ENCODE measurements at places on chromosomes 2 and 18.

- no peak overlapping the region for H3K4me3 ChIP-seq
- H3K36me3 ChIP-seq: no peaks in the 10 kb centered on the region
- H3K4me1 ChIP-seq: peaks cover 4% of the 10 kb centered on the region
- DNase-seq: no peak
- H3K27ac ChIP-seq: no peak overlapping the region
These were observed 19.6 kb upstream of the CREB1 start for GRCh38 chr2:207510148-207510547.

DNA sequence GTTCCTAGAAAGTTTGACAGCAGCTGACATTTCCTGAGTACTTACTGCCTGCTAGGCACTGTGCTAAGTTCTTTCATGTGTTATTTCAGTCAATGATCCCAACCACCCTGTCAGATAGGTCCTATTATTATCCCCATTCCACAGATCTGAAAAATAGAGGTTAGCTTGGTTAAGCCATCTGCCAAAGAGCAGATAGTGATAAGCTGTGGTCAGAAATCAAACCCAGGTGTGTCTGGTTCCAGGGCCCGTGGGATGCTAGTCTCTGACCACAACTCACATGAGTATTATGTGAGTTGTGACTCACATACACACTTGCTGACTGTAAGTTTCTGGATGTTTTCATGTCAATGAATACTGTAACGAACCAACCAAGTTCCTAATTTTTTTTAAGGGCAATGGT, 132.0 kb upstream of the APCDD1 start:
- H3K27me3 ChIP-seq: no peaks in the 10 kb centered on the region
- no peak overlapping the region for H3K27ac ChIP-seq
- H3K4me3 ChIP-seq: no peak overlapping the region
- no peaks in the 10 kb centered on the region for H3K4me1 ChIP-seq
- no peak for DNase-seq
- no peaks in the 10 kb centered on the region for H3K36me3 ChIP-seq

DNA sequence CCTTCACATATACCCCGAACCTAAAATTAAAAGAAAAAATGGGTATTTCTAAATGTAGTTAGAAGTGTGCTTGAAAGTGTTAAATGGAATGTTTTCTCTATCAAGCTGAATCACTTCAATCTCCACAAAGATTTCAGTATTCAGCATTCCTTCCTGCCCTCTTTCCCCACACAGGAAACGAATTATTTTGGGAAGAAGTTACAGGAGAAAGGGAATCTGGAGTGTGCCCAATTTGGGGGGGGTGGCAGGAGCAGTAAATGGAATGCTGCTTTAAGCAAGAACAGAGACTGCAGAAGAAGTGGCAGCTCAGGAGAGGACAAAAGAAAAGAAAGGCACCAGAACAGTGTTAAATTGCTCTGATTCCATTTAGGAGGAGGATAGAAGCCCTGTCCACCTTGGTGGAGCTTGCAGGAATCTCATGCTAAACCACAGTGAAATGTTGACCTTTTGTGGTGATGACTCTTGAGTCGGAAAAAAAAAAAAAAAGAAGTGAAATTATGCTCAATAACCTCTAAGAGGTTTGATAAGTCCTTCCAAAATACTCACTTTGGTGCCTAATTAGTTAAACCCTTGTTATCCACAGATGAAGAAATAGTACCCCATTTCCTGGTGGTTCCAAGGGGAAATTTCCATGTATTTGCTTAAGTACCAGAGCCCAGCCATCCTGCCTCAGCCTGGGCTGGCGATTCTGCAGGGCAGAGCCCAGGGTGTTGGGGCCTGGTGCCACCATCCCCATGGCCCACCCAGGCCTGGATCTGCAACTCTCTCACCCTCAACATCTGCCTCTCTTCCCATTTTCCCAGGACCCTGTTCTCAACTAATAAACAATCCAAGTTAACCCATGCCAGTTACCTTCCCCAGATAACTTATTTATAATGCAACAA, 56.5 kb downstream of the MYO5B start:
- no peak overlapping the region for H3K27ac ChIP-seq
- no peak overlapping the region for H3K4me3 ChIP-seq
- no peaks in the 10 kb centered on the region for H3K36me3 ChIP-seq
- DNase-seq: no peak
- H3K4me1 ChIP-seq: no peaks in the 10 kb centered on the region
- peaks cover 4% of the 10 kb centered on the region for H3K27me3 ChIP-seq

- no peaks in the 10 kb centered on the region for H3K4me1 ChIP-seq
- no peaks in the 10 kb centered on the region for H3K27me3 ChIP-seq
- no peak for DNase-seq
- no peaks in the 10 kb centered on the region for H3K36me3 ChIP-seq
- no peak overlapping the region for H3K4me3 ChIP-seq
These were observed 20.0 kb upstream of the XPO1 start for GRCh38 chr2:61558160-61558559.

- no peaks in the 10 kb centered on the region for H3K36me3 ChIP-seq
- H3K27me3 ChIP-seq: no peaks in the 10 kb centered on the region
- H3K4me3 ChIP-seq: no peak overlapping the region
- no peak overlapping the region for H3K27ac ChIP-seq
These were observed 89.0 kb upstream of the HK2 start for GRCh38 chr2:74744731-74745515.

DNA sequence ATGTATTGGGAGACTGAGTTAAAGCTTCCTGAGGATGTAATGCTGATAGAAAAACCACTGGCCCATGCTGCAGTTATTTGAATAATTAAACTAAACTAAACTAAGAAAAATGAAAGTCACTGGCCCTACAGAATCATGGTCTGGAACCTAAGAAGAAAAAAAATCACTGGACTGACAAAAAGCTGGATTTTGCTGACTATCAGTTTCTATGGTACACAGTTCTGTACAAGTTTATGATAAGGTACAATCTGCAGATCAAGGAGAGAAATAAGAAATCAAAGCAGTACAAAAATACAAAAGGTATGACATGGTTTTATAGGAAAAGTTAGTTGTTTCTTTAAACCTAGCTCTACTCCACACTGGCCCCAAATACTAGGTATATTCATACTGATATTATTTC, 15.6 kb downstream of the PPP4R3B start:
- DNase-seq: no peak
- H3K4me1 ChIP-seq: peaks cover 8% of the 10 kb centered on the region
- no peaks in the 10 kb centered on the region for H3K27me3 ChIP-seq
- no peak overlapping the region for H3K4me3 ChIP-seq
- H3K36me3 ChIP-seq: peaks cover 29% of the 10 kb centered on the region

DNA sequence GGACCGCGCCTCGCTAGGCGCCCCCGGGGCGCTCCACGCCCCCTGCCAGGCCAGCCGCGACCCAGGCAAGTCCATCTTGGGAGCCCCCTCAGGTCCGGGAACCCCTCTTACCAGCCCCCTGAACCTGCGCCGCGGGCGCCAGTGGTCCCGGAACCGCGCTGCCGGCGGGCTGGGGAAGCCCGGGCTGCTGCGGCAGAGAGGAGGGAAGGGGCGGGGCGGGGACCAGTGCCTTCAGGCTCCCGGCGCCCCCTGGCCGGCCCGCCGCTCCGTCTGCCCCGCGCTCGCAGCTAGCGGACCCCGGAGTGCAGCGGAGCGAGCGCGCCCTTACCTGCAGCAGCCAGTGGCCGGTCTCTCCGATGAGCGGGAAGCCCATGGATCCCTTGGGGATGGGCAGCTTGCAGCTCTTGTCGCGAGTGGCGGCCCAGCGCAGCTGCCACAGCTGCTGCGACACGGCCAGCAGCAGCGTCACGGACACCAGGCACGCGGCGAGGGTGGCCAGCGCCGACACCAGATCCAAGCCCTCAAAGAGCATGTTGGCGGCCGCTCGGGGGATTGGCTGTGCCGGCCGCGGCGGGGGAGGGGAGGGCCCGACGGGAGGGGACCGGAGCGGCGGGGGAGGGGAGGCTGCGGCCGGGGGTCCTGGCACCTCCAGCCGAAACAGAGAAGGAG, at the start of gene CYP26B1:
CYP26B1 (minus strand) TSS at position 560 of the 669 bp plus-strand sequence; CDS start at position 532, 28 bp downstream.
- peak within 1 kb of the TSS; percentile 39 for H3K4me3 ChIP-seq
- H3K36me3 ChIP-seq: no peaks in the 10 kb centered on the region
- no peak within 1 kb of the TSS for H3K27ac ChIP-seq
- DNase-seq: no peak
- peaks cover 47% of the 10 kb centered on the region for H3K27me3 ChIP-seq

GRCh38 chr18:9366126-9366714, 31.6 kb downstream of the TWSG1 start:
- H3K27ac ChIP-seq: no peak overlapping the region
- no peak overlapping the region for H3K4me3 ChIP-seq
- no peaks in the 10 kb centered on the region for H3K36me3 ChIP-seq
- DNase-seq: no peak
- no peaks in the 10 kb centered on the region for H3K4me1 ChIP-seq

Data from effector memory CD4-positive, alpha-beta T cell (primary cell).